ENCODE measurements at places on chromosomes 16 and 17. TPM values are rescaled to one million over a fixed set of nuclear protein-coding genes. Genes with fewer than 3 reads are reported as not detected.

DNA sequence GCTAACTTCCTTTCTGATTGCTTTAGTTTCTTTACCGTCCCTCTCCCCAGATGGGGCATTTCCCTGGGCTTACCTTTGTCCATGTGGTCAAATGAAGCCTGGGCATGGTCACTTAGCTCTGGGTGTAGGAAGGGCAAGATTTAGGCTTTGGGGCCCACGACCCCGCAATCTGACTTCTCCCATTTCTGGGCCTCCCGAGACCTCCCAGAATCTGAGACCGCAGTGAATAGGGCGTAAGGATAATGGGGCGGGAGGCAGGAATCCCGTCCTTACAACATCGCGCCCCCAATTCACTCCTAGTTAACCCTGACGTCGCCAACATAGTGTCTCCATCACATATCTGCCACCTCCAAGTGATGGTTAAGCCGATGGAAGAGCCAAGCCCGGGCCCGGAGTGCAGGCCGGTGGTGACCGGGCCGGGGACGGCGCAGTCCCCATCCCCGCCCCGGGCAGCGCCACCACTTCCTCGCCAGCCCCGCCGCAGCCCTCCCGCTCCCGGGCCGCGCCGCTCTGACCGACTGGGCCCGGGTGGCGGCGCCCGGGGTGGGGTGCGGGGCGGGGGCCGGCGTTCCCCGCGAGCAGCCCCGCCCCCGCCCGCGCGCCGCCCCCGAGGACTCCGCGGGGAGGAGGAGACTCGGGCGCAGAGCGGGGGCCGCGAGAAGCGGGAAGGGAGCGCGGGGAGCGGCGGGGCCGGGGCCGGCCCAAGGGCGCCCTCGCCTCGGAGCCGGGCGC lies at the start of gene RHBDL3:
RHBDL3 (plus strand) TSS at position 641 of the 732 bp plus-strand sequence. CDS start 358 bp downstream, outside the sequence.
- DNase-seq, result peak; percentile 45

DNA sequence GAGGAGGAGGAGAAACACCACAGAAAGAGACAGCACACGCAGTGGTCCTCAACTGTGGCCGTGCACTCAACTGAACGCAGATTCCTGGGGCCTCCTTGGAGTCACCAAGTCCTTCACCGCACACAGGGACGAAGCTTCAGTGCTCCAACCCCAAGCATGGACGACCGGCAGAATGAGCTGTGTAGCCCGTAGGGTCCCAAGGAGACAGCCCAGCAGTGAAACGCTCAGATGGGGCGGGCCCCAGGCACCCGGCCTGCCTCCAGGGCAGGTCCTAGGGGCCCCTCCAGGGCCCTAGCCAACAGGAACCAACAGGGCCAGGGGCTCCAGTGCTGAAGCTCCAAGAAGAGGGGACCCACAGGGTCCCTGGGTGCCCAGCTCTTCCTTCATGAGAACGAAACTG lies 13.2 kb downstream of the RAB40B start:
- no peak for DNase-seq

DNA sequence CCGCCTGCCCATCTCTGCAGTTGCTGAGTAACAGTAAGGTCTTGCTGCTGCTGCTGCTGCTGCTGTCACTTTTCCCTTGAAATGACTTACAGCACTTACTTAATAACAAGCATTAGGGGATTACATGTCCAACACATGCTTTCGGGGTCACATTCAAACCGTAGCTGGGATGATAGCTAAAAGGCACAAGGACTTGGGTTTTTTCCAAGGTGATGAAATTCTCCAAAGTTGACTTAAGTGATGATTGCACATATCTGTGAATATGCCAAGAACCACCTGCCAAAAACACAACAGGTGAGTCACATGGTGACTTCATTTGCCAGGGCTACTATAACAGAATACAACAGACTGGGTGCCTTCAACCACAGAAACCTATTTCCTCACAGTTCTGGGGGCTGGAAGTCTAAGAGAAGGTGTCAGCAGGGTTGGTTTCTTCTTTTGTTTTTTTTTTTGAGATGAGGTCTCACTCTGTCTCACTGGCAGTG lies 121.9 kb upstream of the TNRC6C start:
- DNase-seq, result no peak

- no peak for DNase-seq
These were observed 21.9 kb downstream of the PRKAR1A start for GRCh38 chr17:68533887-68534694.

- DNase-seq, result no peak
These were observed 65.2 kb downstream of the SNX20 start for GRCh38 chr16:50615891-50616290.

DNA sequence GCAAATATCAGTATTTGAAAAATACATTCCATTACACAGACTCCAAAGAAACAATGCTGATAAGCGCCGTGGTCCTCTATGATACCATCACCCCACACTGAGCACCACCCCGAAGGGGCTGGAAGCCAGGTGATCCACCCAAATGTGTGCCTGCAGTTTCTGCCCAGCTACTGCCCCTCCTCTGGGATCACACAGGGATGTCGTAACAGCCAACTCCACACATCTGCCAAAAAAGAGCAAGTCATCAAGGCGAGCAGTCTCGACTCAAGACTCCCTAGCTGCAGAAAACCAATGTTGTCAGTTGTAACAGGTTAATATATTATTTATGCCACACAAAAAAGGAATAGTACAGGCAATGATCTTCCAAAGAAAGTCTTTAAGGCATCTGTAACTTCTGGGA lies 21.0 kb downstream of the CYB5D2 start:
- DNase-seq, result peak; percentile 34

DNA sequence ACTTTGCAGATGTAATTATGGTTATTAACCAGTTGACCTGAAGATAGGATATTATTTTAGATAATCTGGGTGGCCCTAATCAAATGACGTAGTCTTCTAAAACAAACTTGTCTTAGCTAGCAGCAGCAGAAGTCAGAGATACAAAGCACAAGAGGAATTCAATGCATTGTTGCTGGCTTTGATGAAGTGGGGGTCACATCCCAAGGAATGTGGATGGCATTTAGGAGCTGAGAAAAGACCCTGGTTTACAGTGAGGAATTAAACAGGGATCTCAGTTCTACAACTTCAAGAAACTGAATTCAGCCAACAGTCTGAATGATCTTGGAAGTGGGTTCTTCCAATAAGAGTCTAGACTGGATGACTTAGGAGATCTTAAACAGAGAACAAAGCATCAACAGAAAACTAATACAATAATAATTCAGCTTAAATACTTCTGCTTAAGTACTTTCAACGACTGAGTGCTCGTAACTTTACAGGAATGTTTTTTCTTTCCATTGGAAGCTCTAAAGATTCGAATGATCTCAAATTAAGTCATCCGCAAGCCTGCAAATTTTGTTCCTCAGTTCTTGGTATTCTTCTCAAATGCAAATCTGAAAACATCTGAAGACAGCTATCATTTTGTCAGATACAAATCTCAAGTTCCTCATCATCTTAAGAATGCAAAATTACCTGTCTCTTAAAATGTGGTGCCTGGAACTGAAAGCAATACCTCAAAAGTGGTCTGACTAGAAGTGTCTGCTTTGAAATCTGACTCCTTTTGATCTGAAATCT lies 3.3 kb downstream of the C16orf46 start:
- no peak for DNase-seq

DNA sequence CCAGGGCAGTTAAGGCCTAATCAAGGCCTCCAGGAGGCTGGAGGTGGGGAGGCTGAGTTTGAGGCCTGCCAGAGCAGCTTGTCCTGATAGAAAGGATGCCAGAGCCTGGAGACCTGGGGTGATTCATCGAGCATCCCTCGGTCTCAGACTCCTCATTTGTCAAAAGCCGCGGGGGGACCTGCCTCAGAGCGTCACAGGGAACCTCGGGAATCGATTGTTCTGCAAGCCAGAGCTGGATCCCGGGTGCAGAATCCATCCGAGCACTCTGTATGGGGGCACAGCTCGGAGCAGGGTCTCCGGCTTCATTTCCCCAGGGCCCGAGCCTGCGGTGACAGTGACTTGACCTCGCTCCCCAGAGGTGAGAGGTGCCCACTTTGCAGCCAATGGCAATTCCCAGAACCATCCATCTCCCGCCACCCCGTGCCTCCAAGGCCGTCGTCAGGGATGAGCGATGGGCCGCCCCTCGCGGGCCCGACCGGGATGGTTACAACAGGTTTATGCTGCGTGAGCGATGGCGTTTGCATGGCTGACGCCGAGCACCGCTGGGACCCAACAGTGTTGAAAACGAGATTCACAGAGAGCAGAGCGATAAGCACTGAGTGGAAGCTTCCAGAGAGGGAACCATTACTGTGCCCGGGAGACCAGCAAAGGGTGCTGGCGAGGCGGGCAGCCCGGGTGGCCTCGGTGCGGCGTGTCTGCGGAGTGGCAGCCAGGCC lies 117.1 kb upstream of the GSE1 start:
- no peak for DNase-seq

GRCh38 chr16:86382067-86382773 lies 128.1 kb upstream of the FOXF1 start:
- no peak for DNase-seq

DNA sequence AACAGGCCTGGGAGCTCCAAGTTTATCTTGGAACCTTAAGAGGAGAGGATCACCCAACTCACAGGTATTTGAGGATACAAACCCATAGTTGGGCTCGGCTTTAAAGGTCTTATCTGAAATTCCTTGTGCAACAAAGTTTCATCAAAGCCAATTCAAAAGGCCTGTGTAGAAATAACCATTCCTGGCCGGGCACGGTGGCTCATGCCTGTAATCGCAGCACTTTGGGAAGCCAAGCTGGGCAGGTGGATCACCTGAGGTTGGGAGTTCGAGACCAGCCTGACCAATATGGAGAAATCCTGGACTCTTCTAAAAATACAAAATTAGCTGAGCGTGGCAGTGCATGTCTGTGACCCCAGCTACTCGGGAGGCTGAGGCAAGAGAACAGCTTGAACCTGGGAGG lies 28.7 kb downstream of the C16orf54 start:
- no peak for DNase-seq

DNA sequence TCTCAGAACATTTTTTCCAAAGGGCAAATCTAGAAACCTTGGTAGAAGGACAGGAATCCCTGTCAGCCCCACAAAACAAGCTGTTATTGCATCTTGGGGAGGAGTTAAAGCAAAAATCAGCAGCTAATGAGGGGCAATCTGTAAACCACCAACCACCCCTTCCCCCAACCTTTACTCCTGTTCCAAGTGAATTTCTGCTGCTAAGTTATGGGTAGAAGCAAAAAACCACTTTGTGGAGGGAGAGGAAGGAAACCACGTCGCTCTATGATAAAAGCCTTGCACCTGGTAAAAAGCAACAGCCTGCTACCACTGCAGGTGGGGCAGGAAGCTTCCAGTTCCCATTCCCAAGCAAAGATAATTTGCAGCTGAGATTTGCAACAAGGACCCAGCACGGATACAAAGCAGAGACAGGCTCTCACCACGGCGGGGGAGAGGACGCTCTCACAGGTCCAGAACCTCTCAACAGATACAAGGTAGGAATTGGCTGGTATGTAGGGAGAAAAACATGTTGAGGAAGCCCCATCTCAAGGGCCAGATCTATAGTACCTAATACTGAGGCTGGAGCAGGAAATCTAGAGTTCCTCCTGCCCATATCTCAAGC lies 10.7 kb downstream of the ABCA8 start:
- DNase-seq, result no peak

DNA sequence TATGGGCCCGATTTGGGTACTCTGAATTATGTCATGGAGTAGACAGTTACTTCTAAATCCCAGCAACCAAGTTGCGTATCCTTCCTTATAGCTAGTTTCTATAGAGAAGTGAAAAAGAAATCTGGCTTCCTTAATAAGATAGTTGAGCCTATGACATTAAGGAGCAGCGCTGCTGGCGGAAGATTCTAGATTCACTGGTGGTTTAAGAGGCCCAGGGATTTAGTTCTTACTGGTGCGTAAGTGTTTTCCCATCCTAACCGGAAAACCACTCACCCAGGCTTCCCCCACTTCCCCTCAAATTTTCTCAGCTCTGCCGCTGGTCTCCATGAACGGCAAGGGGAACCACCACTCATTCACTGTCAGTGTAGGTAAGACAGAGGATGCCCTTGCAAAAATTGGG lies 230.4 kb downstream of the CPPED1 start:
- no peak for DNase-seq

- peak; percentile 56 for DNase-seq
These were observed 430 bp downstream of the HAPSTR1 start for GRCh38 chr16:9091867-9092281.

GRCh38 chr16:66622863-66623262 lies 18.4 kb downstream of the CMTM3 start:
- DNase-seq, result no peak

DNA sequence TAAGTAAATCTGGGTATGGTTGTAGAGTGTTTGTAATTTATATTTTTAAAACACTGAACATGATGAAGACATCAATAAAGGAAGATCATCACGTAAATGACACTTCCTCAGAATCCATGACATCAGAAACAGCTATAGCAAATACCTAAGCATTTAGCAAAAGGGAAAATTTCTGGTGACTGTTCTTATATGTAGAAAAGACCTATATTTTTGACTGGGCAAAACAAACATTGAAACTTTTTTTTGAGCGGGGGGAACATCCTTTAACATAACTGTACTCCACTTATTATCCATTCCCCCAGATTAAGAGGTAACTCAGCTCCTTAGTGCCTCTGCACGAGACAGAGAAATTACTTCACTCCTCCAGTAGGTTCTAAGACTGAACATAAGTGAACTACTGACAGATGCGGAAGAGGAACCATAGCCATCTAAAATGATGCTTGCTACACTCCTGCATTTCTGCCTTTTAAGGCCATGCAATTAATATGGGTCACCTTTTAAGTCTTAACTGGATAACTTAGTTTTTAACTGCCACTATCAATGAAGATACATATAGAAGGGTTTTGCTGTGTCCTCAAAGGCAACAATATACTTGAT lies 9.4 kb downstream of the CRYBA1 start:
- no peak for DNase-seq

DNA sequence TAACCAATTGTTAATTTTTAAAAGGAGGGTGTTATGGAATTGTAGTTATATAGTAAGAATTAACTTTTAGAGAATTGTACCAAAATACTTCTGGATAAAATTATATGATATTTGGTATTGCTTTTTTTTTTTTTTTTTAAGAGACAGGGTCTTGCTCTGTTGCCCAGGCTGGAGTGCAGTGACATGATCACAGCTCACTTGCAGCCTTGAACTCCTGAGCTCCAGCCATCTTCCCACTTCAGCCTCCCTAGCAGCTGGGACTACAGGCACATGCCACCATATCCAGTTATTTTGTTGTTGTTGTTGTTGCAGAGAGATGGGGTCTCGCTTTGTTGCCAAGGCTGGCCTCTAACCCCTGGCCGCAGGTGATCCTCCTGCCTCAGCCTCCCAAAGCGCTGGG lies 8.5 kb downstream of the ARSG start:
- no peak for DNase-seq

DNA sequence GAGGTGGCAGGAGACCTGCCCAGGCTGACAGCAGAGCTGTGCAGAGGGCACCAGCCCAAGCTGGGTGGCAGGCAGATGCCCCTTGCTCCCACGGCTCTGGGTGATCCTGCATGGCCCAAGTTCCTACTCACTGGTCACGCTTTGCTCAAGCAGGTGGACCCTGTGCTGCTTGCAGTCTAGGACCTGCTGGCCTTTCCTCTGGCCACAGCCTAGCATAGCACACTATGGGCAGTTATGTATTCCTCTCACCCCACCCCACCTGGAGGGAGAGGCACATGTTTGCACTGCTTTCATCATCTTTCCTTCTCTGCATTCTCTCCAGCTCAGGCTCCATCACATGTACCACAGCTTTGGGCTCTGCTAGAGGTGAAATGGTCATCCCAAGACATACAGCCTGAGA lies 19.6 kb upstream of the SREBF1 start:
- DNase-seq, result no peak

- no peak for DNase-seq
These were observed 6.2 kb downstream of the PCGF2 start for GRCh38 chr17:38741921-38742410.

The GNAO1 gene
- 92.9 TPM for total RNA-seq

The RAP1GAP2 gene
- total RNA-seq, result 57.6 TPM

The SLC7A6OS gene
- 10.2 TPM for total RNA-seq

The C1QL1 gene
- total RNA-seq, result 2.9 TPM

The HOXB13 gene
- not detected for total RNA-seq

The BCKDK gene
- total RNA-seq, result 46.4 TPM

The STH gene
- not detected for total RNA-seq

The RASL10B gene
- total RNA-seq, result 24.7 TPM

Measured in left cardiac atrium (tissue), 4 donors.